Muscle of back (tissue), 13 donors: ENCODE measurements at places on chromosomes 11 and 22. TPM values are rescaled to one million over a fixed set of nuclear protein-coding genes. Genes with fewer than 3 reads are reported as not detected.

DNA sequence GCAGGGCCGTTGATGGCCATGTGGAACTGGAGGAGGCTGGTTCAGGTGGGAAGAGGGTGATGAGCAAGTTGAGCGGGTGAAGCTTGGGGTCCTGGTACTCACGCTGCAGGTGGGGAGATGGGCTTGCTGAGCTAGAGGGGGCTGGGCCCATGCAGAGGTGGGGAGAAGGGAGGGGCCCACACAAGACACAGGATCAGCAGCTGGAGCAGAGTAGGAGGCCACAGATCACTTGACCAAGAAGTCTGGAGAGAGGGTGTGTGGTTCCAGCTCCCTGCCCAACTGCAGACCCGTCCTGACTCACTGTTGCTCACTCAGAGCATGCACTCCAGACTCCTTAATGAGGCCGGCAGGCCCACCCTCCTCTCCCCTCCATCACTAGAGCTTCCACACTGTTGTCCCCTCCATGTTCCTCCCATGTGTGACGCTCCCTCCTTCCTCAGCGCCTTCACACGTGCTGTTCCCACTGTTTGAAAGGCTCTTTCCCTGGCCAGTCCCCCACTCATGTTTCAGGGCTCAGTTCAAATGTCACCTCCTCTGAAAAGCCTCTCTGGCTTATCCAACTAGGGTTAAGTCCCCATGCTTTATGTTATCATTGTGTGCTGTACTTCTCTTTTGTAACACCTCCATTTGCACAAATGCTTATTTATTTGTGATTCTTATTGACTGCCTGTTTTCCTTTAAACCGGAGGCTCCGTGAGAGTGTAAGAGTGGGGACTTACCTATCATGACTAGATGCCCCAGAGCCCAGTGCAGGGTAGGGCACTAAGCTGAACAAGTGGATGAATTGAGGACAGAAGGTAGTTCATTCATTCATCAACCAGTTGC lies 2.3 kb downstream of the CCDC86 start:
- no peak for DNase-seq

DNA sequence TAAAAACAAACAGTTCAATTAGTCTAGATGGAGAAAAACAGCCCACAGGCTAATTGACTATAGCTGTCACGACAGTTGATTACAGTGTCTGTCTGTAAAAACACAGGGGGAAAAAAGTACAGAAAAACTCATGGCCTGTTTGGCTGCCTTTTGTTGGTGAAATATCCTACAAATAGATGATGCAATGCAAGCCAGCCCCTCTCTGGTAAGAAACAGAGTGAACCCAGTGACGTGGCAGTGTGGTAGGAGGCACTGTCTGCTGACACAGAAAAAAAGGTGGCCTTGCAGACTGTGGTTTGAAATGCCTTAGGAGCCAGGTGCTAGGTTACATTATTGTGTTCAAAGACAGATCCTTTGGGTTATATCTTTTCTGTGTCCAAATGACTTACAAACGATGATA lies 431.4 kb upstream of the CCDC90B start:
- DNase-seq: no peak

DNA sequence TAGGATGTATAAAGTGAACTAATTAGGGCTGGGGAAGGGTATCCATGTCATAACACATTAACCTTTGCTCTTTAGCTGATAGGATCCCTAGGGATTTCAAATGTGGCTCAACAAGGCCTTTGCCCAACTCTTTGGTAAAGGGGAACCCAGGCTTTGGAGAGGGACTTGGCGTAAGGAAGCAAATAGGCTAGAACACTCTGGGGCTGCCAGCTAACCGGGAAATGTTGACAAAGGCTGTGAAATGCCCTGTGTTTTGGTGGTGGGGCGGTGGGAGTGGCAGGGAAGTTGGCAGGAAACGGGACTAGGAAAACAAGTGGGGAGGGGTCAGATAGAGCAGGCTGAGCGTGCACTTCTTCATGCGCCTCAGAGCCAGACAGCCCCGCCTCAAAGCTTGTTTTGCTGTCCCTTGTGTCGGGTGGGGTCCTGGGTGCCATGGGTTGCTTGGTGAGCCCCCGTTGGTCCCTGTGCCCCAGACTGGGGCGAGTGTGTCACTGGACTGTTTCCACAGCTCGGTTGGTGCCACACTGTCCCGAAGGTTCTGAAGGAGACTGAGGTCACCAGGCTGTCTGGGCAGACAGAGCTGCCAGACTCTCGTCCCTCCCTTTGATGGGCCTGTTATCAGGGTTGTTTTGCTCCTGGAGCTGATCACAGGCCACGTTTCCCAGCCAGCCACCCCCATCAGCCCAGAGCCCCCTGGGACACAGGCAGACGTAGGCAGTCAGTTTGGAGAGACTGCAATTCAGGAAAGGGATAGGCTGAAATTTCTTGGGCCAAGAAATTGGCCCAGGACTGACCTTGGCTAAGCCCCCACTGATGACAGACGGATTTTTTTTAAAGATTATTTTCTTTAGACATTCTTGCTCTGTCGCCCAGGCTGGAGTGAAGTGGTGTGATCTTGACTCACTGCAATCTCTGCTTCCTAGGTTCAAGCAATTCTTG lies 19.6 kb downstream of the KCTD21 start:
- peak; percentile 82 for DNase-seq

DNA sequence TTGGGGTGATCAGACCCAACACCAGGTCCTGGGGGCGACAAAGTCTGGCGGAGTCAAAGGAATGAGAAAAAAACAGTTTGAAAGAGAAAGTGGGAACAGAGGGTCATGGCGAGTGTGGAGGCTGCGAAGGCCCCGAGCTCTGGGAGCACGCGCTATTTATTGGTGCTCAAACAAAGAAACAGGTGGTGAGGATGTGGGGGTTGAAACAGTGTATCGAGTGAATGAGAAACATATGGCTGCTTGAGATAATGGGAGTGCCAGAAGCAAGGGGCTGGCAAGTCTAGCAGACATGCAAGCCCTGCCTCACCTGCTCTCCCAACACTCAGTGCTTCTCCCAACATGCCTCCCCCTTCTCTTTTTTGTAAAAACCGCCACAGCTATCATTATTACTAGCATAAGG lies 7.8 kb upstream of the DUSP18 start:
- no peak for DNase-seq

DNA sequence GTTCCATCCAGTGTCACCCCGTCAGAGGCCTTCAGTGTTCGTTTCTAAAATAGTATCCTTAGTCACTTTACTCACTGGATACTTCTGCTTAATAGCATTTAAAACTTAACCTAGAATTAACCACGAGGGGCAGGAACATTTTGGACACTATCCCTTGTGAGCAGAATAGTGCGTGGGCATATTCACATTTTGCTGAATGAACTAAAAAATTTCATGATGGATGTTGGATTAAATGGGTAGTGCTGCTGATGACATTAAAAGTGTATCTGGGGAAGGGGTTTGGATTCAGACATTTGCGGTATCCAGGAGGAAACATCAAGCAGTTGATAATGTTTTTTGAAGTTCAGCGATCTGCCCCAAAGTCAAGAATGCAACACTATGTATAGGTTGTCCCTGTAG lies 750 bp upstream of the NAT10 start:
- no peak for DNase-seq

GRCh38 chr11:17186932-17187692 lies 20.7 kb downstream of the PIK3C2A start:
- no peak for DNase-seq

DNA sequence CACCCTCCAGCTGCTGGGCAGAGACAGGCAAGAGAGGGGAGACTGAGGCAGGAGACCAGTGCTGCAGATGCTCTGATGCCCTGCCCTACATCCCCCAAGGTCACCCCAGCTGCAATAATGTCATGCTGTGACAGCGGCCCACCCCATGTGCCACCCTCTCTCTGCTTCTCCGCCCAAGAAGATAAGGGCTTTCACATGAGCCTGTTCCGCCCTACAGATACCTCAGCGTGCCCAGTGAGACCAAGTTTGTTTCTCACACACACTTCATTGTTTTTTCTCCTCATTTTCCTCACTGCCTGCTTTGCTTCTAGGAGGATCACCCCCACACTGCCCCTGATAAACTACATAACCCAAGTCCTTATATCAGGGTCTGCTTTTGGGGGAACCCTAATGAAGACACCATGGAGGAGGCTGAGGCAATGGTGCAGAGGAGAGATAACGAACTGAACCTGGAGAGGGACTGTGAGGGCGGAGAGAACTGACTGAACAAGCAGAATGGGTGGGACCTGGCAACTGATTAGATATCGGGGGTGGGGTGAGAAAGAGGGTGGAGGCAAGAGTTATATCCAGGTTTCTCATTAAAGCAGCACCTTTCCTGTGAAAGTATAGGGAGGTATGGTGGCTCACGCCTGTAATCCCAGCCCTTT lies 37.5 kb upstream of the TSKU start:
- DNase-seq: no peak

GRCh38 chr22:33717694-33718396 lies 202.4 kb downstream of the LARGE1 start:
- no peak for DNase-seq

GRCh38 chr11:39367534-39367933 lies 2091.9 kb downstream of the LRRC4C start:
- DNase-seq: no peak

GSC2 gene
- not detected for polyA plus RNA-seq
